ENCODE measurements at places on chromosomes 4 and X. TPM values are rescaled to one million over a fixed set of nuclear protein-coding genes. Genes with fewer than 3 reads are reported as not detected.

- no peak for DNase-seq
Observed at GRCh38 chr4:120886191-120886590, 36.3 kb downstream of the PRDM5 start.

Gene PRMT9
- polyA plus RNA-seq = 6.2 TPM

Gene CLCN4
- 2.2 TPM for polyA plus RNA-seq

Gene F8A1
- 5.4 TPM for polyA plus RNA-seq
